ENCODE measurements at places on chromosomes 2 and 18. TPM values are rescaled to one million over a fixed set of nuclear protein-coding genes. Genes with fewer than 3 reads are reported as not detected.

Gene PLCL1
- total RNA-seq = 28.5 TPM

Gene ZNF385B
- total RNA-seq = 2.5 TPM

Gene CD8B
- 0.25 TPM for total RNA-seq

Gene GALR1
- under 0.01 TPM for total RNA-seq

Gene IL1A
- not detected for total RNA-seq

Gene ACTG2
- 0.98 TPM for total RNA-seq

Gene RAB6C
- 0.98 TPM for total RNA-seq

Data from temporal lobe (tissue), 4 donors.